ENCODE measurements at places on chromosomes 1 and 21. TPM values are rescaled to one million over a fixed set of nuclear protein-coding genes. Genes with fewer than 3 reads are reported as not detected.

The SELL gene
- total RNA-seq: 0.31 TPM

- DNase-seq: no peak
These were observed 106.5 kb downstream of the RGS7 start for GRCh38 chr1:241250465-241250864.

- no peak for DNase-seq
These were observed 310.1 kb downstream of the USH2A start for GRCh38 chr1:216113181-216113580.

DNA sequence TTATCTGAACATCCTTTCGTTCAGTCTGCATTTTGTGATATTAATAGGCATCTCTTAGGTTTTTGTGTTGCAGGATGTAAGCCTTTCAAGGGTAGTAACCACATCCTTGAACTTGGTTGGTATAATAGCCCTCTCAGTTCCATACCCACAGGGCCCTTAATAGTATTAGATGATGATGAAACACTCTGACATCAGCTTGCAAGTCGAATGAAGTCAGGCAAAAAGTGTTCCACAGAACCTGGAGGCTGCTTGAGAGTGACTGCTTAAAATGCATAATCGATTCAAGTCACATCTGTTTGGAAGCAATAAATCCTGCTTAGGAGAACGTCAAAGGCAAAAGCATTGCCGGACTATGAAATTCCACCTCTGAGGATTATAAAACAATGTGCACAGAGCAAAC lies 415.6 kb upstream of the KAZN start:
- no peak for DNase-seq

GRCh38 chr1:163182330-163182949 lies 20.3 kb downstream of the RGS5 start:
- DNase-seq: no peak

GRCh38 chr1:234665975-234666605 lies 56.1 kb upstream of the IRF2BP2 start:
- no peak for DNase-seq

DNA sequence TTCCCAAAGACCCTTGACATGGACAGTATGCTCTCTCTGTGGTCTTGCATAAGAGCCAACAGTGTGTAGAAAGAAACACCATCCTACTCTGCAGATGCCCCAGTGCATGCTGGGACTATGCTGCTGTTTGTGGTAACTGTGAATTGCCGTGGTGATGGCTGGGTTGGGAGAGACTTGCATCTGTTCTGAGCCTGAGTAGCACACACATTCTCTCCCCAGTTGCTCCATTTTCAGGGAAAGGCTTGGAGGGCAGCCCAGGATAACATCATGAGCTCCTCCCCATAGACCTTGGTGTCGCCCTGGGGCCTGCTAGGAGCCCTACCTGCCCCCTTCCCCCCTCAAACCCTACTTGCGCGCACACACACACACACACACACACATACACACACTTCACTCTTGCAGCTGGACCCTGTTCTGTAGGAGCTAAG lies 120.9 kb upstream of the IPO9 start:
- no peak for DNase-seq
